ENCODE measurements at places on chromosomes 4 and X.
A peak's percentile ranks its signal among the peaks of the same experiment; 100 is the strongest.

GRCh38 chr4:94274912-94275311 is 67.2 kb downstream of the SMARCAD1 start:
- DNase-seq, result no peak

GRCh38 chrX:149877157-149877556 is 3.8 kb upstream of the MAGEA8 start:
- no peak for DNase-seq

DNA sequence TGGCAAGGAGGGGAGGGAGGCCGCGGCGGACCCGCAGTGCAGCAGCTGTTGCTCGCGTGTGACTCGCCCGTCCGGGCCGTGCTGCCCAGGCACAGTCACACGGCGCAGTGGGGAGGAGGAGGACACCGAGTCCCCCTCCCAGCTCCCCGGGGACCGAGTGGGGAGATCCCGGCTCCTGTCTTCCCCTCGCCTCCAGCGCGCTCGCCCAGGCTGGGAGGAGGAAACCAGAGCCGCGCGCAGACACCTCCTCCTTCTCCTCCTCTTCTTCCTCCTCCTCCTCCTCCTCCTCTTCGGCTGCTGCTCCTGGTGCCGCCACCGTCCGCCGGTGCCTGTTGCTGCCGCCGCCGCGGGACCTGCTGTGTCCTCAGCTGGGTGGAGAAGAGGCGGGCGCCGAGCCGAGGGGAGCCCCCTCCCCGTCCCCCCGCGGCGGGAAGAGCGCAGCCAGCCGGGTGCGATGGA is at the start of gene TBC1D1:
Gene TBC1D1 (plus strand): TSS at position 284 of the 459 bp plus-strand sequence. CDS start 11,012 bp downstream, outside the sequence.
- peak; percentile 44 for DNase-seq

DNA sequence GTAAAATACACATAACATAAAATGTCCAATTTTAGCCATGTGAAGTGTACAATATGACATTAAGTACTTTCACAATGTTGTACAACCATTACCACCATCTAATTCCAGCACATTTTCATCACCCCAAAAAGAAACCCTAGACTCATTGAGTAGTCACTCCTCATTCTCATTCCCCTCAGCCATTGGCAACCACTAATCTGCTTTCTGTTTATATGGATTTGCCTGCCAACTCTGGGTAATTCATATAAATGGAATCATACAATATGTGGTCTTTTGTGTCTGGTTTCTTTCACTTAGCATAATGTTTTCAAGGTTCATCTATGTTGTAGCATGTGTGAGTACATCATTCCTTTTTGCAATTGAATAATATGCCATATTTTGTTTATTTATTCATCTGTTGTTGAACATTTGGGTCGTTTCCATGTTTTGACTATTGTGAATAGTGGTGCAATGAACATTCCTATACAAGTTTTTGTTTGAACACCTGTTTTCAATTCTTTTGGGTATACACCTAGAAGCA is 43.0 kb downstream of the EIF2S3 start:
- DNase-seq, result no peak

- DNase-seq, result no peak
Measured at GRCh38 chr4:135515295-135515694, 1313.7 kb upstream of the PABPC4L start.

DNA sequence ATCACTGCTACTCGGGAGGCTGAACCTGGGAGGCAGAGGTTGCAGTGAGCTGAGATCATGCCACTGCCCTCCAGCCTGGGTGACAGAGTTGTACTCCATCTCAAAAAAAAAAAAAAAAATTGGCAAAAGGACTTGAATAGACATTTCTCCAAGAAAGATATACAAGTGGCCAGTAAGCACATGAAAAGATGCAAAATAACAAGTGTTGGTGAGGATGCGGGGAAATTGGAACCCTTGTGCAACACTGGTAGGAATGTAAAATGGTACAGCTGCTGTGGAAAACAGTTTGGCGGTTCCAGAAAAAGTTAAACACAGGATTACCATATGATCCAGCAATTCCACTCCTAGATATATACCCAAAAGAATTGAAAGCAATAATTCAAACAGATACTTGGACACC is 19.4 kb downstream of the RBM10 start:
- DNase-seq, result no peak

DNA sequence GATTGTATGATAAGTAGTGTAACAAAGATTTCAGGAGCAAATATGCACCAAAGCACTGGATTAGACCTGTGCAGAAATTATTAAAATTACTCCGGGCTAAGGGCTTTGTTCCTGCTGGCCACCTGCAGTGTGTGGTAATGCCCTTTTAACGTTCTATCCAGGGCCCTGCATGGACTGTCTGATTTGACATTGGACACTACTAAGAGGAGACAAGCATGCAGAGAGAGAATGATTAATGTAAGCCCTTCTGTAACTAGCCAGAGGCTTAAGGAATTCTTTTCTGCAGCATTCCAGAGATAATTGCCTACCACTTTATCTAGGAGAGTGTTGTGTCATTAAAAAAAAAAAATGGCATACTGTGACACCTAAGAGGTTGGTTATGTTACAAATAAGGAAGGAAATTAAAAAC is 117.0 kb downstream of the PCDH7 start:
- no peak for DNase-seq

DNA sequence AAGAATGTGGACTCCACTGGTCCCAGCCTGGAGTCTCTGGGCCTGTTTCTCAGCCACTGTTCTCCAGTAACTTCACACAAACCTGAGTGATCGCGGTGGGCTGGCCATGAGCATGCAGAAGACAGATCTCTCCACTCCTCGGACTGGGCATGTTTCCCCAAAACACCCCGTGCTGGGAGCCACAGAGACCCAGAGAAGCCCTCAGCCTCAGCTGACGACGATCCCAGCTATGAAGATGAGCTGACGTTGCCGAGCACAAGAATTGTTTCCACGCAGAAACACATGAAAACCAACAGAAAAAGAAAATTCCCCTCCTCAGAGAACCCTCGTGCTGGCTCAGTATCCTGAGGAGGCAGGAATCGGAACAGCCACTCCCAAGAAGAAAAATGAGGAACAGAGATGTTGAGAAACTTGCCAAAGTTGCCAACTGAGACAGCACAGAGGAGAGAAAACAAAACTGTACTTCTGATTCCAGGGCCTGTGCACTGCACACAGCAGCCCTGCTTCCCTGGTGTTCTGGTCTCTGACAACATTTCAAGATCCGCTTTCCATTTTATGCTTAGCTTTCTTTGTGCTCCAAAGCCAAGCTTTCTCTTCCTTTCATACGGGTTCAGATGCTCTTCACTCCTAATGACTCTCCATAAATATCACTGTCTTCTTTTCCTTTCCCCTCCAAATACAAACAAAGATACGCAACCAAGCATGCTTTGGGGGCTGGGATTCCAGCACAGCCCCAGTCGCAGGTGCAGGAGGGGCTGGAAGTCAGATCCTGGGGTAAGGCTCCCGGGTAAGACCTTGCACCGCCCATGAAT is 81.4 kb downstream of the IRF2 start:
- no peak for DNase-seq

DNA sequence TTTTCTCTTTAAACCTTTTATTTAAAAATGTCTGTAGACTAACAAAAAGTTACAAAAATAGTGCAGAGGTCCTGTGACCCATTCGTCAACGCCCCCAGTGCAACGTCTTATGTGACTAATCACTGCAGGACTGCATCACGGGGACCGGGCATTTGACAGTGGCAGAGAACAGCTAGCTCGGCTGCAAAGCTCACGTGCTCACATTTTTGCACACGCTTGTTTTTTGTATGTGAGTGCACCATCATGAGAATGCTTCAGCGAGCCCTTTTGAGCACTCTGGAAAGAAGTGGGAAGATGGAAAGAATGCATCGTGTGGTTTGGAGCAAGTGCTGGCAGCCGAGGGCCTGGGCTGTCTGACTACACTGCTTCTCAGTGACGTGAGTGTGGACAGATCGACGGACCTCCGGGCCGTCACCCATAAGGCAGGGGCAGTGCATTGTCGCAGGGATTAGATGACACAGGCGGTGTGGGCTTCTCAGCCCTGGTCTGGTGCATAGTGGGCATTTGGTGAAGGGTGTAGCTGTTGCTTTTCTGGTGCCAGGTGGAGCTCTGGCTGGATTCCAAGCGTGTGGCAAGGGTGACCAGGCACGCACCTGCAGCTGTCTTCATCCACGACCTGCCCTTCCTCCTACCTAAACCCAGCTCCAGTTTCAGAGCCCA is 17.7 kb downstream of the SPON2 start:
- no peak for DNase-seq

DNA sequence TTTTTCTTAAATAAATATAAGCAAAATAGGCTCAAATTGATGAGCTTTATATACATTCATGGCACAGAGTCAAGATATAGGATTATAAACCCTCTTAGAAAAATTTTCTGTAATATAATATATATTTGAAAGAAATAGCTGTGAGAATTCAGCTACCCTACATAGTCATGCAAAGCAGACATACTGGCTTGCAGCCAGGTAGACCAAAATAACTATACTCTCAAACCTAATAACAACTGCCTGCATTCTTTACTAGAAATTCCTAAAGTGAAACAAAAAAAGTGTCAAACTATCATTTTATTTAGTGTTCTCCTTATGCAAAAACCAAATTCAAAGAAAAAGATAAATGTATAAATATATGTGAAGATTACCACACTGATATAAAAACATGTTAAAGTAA is 1390.2 kb downstream of the C4orf33 start:
- DNase-seq, result no peak

- DNase-seq, result no peak
Measured at GRCh38 chr4:43362875-43363636, 470.5 kb downstream of the GRXCR1 start.

GRCh38 chr4:158644356-158644755 is 27.3 kb downstream of the C4orf46 start:
- DNase-seq, result no peak

DNA sequence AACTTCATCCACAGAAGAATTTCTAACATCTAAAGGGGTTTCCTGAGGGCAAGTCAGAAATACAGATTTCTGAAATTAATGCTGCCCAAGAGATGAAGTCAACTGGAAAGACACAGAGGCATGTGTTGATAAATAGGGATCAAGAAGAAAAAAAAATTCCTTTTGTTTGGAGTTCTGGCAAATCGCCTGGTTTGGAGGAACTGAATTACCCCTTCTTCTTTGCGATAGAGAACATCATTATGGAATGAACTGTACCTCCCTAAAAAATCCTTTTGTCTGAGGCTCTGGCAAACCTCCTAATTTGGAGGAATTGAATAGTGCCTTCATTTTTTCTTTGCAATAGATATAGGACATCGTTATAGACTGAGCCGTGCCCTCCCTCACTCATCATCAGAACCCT is 200.9 kb downstream of the DHRSX start:
- no peak for DNase-seq

Measured in cerebellar cortex (tissue), 1 donor.